ENCODE measurements at places on chromosomes 7 and 10.

DNA sequence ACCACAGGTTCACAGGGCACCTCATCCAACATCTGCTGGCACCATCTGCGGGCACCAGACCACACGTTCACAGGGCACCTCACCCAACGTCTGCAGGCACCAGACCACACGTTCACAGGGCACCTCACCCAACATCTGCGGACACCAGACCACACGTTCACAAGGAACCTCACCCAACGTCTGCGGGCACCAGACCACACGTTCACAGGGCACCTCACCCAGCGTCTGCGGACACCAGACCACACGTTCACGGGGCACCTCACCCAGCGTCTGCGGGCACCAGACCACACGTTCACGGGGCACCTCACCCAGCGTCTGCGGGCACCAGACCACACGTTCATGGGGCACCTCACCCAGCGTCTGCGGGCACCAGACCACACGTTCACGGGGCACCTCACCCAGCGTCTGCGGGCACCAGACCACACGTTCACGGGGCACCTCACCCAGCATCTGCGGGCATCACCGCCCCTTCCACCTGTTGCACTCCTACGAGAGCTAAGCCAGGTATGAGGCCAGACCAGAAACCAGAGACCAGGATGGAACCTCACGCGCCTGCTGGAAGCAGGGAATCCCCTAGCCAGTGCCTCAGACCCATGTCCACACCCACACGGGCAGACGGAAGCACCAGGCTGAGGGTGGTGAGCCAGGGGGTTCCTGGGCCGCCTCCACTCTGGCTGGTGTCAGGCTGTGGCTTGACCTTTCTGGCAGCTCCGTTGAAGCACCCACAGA lies 182.8 kb downstream of the MAD1L1 start:
- no peak for DNase-seq

DNA sequence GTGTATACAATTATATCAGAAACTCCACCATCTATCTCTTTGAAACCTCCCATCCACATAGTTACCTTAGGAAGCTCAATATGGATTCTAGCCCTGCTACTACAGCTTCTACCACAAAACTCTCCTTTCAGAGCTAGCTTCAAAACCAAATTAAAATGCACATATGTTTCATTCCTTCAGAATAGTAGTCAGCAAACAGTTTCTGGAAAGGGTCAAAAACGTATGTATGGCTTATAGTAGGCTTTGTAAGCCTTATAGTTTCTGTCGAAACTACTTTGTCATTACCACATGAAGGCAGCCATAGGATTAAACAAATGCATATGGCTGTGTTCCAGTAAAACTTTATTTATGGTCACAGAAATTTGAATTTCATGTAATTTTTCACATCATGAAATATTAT lies 155.6 kb upstream of the LAMB4 start:
- DNase-seq = no peak

DNA sequence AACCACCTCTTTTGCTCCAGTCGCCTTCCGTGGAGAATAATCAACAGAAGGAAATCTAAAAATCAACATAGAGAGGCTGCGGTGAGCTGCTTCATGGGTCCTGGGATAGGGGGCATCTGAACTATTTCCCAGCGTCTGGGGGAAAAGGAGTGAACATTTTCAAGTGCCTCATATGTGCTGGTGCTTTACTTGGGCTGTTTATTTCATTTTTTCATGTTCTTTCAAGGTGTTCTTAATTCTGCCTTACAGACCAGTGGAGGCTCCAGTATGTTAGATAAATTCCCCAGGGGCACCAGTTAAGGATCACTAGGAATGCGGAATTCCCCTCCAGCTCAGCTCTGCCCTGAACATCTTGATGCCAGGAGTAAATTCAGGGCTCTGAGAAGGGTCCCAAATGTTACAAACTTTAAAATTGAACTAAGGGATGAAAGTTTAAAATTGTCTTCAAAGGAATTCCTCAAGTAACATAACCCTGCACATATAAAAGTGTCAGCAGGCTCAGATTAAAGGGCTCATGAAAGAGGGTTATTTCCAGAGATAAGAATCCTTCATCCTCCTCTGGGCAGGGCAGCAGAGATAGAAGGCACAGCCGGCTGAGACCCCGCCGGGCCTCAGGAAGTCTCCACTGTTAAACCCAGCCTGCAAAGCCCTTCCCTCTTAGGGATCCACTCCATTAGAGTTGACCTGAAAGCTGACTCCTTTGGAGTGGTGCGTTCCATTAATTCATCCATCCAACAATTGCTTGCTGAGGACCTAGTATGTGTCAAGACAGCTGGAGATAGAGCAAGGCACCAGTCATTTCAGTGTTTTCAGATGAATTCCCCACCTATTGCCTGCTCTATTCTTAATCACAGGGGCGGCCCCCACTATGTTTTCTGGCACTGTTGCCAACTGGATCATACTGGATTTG lies 345.8 kb downstream of the KCNMA1 start:
- DNase-seq = no peak

DNA sequence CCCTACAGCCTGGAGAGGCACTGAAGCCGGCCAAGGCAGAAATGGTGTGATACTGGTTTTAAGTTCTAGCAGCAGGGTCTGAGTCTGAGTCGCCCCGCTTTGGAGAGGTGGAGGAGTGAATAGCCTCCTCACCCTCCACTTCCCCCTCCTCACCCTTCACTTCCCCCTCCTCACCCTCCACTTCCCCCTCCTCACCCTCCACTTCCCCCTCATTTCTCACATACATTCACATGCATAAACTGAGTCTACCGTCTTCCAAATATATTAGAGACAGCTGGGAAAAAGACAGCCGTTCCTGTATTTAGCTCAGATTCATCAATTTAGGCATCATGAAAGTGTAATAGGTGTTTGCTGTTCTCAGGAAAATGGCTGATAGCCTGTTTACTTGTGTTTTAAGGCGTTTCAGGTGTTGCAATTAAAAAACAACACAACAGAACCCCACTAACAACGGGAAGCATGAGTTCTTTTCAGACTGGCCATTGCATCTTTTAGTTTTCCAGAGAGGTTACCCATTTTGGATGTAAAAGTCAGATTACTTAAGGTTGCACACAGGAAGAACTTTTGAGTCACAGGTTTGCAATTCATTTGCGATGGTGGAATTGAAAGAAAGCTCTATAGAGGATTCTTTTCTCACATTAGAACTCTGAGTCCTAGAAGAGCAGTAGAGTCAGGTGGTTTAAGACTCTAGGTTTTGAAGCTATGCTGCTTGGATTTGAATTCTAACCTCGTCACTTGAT lies 861 bp downstream of the NRBF2 start:
- no peak for DNase-seq

GRCh38 chr7:47943676-47944474 lies 4.4 kb downstream of the PKD1L1 start:
- DNase-seq = no peak

DNA sequence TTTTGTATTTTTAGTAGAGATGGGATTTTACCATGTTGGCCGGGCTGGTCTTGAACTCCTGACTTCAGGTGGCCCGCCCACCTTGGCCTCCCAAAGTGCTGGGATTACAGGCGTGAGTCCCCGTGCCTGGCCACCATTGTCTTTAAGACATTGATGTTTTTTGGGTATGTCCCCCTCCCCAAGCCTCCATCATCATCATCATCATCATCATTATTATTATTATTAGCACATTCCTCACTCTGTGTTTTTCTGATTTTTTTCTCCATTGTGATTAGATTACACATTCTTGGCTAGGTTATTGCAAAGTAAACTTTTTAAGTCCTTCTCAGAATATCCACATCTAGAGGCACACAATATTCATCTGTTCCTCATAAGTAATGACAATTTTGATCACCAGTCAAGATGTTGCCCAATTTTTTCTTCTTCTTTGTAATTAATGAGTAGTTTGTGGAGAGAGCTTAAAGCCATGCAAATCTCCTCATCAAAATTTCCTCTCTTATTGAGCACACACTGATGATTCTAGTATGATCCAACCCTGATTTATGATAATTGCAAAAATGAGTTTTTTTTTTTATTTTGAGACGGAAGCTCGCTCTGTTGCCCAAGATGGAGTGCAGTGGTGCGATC lies 47.5 kb downstream of the EPC1 start:
- no peak for DNase-seq

DNA sequence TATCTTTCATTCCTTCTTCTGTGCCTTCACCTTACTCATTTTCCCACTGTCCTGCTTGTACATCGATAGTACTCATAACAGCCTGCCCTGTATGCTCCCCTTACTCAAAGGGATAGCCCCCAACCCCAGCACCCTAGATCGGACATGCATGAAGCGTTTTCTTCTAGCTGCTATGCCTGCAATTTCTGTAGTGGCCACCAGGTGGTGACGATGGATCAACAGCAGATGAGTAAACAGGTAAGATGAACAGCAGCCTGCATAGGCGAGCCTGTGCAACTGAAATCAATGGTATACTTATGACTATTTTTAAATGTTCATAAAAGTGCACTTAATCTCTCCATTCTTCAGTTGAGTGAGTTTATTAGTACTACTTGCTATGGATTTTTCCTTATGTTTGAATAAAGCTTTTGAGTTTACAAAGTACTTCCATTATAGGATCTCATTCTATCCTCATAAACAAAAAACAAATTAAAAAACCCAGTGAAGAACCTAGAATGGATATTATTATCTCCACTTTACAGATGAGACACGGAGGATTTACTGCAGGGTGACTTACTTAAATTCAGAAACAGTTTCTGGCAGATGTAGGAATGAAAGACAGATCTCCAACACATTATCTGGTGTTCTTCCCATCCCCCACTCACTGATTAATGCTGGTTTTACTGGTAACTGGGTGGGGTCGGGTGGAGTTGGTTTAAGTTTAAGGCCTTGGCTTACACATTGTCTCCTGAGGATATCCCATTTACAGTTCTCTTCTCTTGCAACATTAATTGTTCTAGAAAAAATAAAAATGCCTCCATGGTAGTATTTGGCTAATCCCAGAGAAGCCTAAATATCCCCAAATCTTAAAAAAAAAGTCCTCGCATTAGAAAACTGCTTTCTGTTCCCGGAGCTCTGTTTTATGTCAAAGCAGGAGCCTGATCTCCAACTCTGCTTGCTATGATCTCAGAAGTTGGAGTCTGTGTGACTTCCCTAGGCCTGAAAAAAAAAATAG lies 222.1 kb downstream of the GLI3 start:
- DNase-seq = no peak

GRCh38 chr7:20240080-20240926 lies 23.1 kb upstream of the MACC1 start:
- DNase-seq = no peak

- DNase-seq = no peak
These were observed 145.7 kb downstream of the HGF start for GRCh38 chr7:81624021-81624592.

- DNase-seq = no peak
These were observed 41.4 kb upstream of the IKZF1 start for GRCh38 chr7:50262916-50263690.

GRCh38 chr10:80168679-80169380 lies 36.3 kb downstream of the PLAC9 start:
- no peak for DNase-seq

GRCh38 chr10:69959911-69960310 lies 92.7 kb upstream of the MACROH2A2 start:
- DNase-seq = no peak

GRCh38 chr10:84360637-84361365 lies 32.4 kb downstream of the CCSER2 start:
- DNase-seq = no peak

- no peak for DNase-seq
These were observed 2.5 kb upstream of the RHBDD2 start for GRCh38 chr7:75876126-75876881.

DNA sequence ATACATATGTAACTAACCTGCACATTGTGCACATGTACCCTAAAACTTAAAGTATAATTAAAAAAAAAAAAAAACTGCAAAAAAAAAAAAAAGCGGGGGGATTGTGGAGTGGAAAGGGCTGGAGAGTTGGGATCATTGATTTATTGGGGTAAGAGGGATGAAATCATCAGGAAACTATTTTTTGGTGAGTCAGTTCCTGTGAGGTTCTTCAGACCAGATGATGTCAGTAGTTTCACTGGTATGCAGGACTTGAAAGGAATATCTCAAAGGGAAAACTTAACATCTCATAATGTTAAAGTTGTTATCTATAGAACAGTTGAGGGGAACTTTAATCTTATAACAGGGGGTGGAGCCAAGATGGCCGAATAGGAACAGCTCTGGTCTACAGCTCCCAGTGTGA lies 32.6 kb upstream of the TECTB start:
- DNase-seq = no peak

DNA sequence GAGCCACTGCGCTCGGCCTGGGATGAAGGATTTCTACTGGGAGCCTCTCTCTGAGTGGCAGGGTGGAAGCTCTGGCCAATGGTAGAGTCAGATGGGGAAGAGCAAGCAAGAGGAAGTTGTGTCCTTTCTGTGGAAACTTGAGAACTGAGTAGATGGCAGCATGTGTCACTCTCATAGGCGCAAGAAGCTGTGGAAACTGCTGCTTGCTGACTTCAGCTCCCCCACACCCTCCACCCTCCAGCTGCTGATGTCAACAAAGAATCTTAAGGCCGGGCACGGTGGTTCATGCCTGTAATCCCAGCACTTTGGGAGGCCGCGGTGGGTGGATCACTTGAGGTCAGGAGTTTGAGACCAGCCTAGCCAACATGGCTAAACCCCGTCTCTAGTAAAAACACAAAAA lies 39.8 kb upstream of the SRGN start:
- DNase-seq = no peak

- DNase-seq = peak; percentile 24
These were observed 21.8 kb downstream of the NET1 start for GRCh38 chr10:5434017-5434753.

- DNase-seq = no peak
These were observed 46.8 kb downstream of the TBXAS1 start for GRCh38 chr7:139875821-139876241.

- DNase-seq = no peak
These were observed 54.5 kb downstream of the SCRN1 start for GRCh38 chr7:29935111-29935510.

- DNase-seq = no peak
These were observed 112.2 kb downstream of the CYTH3 start for GRCh38 chr7:6160191-6160623.

GRCh38 chr7:142298009-142298408 lies 40.2 kb upstream of the PRSS58 start:
- no peak for DNase-seq

GRCh38 chr7:54679490-54679817 lies 79.6 kb downstream of the SEC61G start:
- no peak for DNase-seq

DNA sequence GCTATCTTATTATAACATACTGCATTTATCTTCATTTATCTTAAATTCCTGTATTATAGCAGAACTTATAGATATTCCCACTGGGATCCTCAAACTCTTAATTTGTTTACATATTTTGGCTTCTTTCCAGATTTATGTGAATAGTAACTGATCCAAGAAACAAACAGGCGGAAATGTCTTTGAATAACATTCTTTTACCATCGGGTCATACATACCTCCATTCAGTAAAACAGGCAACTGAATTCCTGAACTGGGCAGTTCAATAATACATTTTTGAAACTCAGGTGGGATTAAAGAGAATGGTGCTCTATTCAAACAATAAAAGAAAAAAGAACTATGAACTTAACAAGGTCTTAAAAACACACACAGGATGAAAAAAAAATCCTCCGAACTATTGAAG lies 337.4 kb downstream of the CRPPA start:
- DNase-seq = no peak

- no peak for DNase-seq
These were observed 83.5 kb upstream of the CUX1 start for GRCh38 chr7:101733713-101734475.

GRCh38 chr7:151992375-151992774 lies 33.1 kb upstream of the GALNT11 start:
- DNase-seq = peak; percentile 61

- DNase-seq = no peak
These were observed at the start of gene KLF6 for GRCh38 chr10:3784510-3785250. KLF6 (minus strand) TSS chr10:3785209; CDS start chr10:3785014, 195 bp downstream.

- no peak for DNase-seq
These were observed 119.3 kb upstream of the MDFIC start for GRCh38 chr7:114802632-114803031.

All from NCI-H2107 (cell line).